H54 (cell line): ENCODE measurements at places on chromosomes 1 and 21.
A peak's percentile ranks its signal among the peaks of the same experiment; 100 is the strongest.

DNA sequence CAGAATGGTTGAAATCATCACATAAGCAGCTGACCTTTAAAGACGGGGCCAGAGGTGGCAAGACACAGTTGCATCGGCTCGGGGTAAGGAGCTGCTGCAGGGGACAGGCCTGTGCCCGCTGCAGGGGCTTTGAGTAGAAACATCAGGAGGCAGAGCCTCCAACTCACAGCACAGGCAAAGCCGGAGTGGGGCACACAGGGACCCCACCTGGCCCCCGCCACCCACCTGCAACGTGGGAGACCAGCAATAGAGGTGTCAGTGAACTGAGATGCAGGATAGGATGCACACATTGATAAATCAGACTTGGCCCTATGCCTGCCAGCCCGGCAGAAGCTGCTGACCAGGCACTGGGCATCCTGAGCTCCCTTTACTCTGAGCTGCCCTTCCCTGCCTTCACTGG is 257.2 kb downstream of the NPHP4 start:
- DNase-seq = no peak

GRCh38 chr1:84721152-84721551 is 30.9 kb upstream of the SSX2IP start:
- DNase-seq = no peak

DNA sequence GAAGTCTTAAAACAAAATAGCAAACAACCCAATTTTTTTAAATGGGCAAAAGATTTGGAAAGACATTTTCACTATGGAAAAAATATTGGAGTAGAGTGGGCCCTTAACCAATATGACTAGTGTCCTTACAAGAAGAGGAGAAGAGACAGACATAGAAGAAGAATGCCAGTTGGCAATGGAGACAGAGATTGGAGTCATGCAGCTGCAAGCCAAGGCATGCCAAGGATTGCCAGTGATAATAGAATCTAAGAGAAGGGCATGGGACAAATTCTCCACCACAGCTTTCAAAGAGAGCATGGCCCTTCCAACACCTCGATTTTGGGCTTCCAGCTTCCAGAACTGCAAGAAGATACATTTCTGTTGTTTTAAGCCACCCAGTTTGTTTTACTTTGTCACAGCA is 92.7 kb downstream of the RGS2 start:
- no peak for DNase-seq

DNA sequence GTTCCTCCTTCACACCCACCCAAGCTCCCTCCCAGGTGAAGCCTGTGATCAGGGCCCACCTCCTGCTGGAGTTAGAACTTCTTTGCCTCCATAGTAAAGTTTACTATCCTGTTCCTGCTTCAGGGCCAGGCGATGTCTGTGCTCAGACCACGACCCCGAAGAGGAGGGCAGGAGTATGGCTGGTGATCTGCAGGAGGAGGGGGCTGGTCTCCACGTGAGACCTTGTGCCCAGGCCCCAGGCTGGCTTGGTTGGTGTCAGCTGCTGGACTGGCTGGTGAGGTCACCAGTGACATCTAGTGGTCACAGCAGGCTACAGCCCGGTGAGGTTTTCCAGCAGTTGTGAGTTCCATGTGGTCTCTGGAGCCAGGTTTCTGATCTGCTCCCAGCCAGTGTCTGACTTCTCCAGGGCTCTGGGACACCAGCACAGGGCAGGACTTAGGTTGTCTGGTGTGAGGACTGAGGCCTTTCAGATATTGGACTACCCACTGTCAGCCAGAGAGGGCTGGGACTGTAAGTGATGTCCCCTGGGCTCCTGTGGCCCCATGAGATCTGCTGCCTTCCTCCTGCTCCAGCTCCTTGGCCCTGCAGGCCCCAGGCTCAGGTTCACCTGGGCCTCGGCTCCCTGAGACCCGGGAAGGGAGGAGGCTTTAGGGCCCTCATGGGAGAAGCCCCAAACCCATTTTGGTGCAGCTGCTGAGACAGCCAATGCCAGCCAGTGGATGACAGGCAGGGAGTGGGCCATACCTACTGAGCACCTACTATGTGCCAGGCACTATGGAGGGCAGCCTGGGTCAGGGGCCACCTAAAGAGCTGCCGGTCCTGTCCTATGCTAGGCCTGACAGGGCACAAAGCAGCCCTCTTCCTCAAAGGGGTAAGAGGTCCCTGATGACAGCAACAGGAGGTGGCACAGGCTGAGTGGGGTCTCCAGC is 6.0 kb upstream of the UBL4B start:
- DNase-seq = peak; percentile 80

GRCh38 chr1:231073331-231073730 is 33.3 kb upstream of the FAM89A start:
- DNase-seq = no peak

DNA sequence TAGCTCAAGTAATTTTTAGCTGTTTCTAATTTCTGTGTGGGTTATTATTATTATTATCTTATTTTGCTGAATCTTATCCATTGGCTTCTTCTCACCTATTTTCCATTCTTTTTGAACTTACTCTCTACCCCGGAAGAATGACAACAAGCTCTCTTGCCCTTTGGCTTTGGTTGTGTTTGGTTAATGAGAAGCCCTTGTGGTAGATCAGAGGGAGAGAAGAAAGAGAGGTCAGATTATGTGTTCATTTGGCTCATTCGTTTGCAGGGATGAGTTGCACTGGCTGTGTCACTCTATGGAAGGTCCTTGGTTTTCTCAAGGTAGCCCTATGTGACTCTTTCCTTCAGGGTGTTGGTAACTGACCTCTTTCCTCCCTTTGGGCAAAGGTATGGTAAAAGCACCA is 391.9 kb downstream of the LMO4 start:
- no peak for DNase-seq

DNA sequence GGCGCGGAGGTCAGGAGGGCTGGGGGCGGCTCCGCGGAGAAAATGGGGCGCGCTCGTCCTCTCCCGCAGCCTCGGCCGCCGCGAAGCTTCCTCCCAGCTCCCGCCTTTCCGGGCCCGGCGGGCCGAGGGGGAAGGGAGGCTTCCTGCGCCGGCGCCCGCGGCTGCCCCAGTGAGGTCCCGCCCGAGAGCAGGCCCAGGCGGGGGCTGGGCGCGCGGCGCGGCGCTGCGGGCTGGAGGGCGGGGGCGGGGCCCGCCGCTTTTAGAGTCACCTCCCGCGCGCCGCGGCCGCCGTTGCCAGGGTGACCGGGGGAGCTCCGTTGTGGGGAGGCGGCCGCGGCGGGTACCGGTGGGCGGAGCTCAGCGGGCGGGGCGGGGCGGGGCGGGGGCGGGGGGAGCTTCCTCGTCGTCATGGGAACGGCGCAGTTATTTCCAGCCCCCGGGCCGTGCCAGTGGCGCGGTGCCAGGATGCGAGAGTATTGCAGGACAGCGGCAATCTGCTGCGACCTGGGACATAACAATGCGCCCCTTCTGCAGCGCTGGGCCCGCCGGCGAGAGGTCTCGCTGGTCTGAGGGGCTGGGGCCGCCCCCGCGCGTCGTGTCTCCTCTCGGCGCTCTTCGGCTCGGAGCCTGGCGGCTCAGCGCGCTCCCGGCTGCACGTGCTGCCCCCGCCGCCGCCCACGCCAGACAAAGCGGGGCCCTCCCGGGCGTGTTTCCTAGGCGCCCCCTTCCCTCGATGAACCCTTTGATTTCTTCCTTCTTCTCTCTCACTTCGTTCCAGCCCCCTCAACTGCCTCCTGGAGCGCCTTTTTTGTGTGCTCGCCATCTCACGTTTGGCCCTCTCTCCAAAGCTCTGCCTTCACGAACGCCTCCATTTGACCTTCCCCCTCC is 16.9 kb downstream of the IER5 start:
- DNase-seq = peak; percentile 84

DNA sequence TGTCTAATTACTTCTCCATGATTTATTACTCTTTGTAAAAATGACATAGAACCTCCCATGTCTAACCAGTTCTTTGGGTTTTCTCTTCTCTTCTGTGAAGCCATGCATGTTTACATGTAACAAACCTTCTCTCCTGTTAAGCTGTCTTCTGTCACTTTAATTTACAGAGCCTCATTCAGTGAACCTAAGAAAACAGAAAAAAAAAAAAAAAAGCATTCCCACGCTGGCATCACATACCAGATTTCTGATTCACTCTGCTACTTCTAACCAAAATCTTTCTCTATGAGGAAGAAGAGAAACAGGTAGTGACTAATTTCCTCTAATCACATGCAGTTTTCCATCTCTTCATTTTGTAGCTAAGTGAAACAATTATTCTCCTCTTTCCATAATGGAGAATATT is 141.4 kb upstream of the CXADR start:
- peak; percentile 17 for DNase-seq

GRCh38 chr1:117001254-117001927 is at the start of gene CD101:
TSS of gene CD101 (plus strand) at chr1:117001760. CDS start at chr1:117001818, 58 bp downstream.
- DNase-seq = no peak

DNA sequence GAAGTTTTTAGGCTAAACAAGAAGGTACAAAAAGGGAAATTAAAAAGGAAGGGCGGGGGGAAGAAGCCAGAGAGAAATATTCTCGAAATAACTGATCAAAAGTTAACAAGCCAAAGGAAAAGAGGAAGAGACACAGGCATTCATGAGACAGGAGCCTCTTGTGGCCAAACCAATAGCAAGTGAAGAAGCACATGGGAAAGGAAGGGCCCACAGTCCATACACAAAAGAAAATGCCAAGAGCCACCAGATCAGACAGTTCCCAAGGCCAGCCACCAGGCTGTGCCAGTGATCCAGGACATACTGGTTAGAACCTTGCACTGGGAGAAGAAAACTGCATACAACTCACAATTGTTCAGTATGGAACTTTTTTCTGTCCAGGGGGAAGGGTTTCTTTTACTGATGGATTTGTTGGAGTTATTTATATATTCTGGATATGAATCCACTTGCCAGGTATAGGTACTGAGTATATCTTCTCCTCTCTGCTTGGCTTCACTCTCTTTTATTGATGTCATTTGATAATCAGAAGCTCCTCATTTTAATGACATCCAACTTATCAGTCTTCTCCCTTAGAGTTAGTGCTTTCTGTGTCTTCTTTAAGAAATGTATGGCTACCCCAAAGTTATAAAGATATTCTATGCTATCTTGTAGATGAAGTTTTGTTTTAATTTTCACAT is 76.8 kb downstream of the CD46 start:
- DNase-seq = peak; percentile 73

- no peak for DNase-seq
Measured at GRCh38 chr1:226733304-226733703, 5.8 kb downstream of the ITPKB start.

DNA sequence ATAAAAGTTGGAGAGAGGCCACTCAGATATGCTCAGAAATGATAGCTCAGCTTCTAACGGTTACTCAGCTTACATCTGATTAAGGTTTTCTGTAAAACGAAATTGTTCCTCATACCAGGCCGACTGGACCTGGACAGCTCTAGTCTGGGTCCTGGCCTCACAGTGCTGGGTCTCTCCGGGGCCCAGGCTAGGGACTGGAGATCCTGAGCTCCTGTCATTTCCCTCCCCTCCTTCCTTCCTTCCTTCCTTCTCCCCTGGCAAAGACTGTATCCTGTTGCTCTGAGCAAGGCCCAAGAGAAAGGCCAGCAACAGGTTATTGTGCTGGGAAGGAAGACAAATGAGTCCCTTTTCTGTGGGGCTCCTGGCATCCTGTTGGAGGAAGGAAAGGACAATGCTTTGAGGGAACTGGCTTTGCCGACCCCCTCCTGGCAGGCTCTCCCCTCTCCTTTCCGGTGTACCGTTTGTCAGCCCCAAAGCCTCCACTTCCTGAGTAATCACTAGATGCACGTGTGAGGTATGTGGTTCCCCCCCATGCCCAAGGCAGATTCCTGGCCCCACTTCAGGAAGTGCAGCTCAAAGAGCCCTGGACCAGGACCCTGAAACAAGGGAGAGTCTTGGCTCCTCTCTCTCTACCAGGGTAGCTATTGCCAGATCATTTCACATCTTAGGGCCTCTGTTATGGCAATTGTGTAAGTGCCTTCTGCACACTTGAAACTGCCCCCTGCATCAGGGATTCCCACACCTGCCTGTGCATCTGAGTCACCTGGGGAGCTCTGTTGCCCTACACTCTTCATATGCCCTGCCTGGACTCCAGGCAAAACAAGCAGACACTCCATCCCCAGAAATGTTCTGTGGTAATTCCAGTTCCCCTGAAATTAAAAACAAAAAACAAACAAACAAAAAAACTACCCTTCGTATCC is 212.7 kb upstream of the FGGY start:
- DNase-seq = no peak

DNA sequence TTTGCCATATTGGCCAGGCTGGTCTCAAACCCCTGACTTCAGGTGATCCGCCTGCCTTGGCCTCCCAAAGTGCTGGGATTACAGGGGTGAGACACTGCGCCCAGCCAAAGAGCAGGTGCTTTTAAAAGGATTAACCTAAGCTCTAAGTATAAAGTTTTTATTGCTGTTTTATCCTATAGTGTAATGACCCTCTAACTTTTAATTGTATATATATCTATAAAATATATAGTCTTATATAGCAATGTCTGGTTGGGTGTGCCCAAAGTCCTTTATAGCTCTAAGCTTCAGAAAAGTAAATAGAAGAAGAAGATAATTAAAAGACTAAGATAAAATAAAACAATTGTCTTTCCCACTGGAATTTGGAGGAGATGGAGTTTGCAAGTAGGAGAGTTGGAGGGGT is 73.8 kb upstream of the ATP5PO start:
- DNase-seq = no peak

- no peak for DNase-seq
Measured at GRCh38 chr1:36256558-36257374, 32.5 kb downstream of the THRAP3 start.

DNA sequence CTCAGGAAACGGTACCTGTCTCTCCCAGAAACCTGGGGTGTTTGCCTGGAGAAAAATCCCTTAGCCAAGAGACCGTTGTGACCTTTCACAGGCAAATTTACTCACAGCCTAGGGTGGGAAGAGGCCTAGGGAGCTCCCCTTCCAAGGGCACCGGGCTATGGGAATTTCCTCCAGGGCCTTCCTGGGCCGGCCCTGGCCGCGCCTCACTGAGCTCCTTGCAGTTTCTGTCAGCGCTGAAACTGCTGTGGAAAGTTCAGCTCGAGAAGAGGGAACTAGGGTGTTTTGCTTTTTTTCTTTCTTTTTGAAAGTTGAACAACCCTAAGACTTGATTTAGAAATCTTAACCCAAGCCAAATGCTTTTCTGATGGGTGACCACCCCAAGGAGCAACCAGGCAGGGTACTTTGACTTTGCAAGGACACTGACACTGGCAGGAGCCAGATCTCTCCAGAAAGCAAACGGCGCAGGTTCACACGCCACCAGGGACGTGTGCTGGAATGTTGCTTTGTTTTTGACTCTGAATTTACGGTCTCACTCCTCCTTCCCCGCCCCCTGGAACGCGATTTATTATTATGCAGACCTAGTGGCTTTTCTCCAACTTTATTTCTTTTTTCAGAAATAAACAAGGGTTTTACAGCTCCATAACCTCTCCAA is 229.6 kb upstream of the JUN start:
- DNase-seq = no peak

GRCh38 chr21:36089946-36090345 is 20.1 kb downstream of the CBR1 start:
- DNase-seq = no peak

- DNase-seq = no peak
Measured at GRCh38 chr1:38641661-38642060, 217.9 kb downstream of the RRAGC start.
